Activated T-cell treated with anti-CD3 and anti-CD28 coated beads for 1 hour (primary cell): ENCODE measurements at places on chromosomes 1 and 21.

- peak; percentile 64 for DNase-seq
These were observed 51.2 kb upstream of the SYNC start for GRCh38 chr1:32753532-32754316.

DNA sequence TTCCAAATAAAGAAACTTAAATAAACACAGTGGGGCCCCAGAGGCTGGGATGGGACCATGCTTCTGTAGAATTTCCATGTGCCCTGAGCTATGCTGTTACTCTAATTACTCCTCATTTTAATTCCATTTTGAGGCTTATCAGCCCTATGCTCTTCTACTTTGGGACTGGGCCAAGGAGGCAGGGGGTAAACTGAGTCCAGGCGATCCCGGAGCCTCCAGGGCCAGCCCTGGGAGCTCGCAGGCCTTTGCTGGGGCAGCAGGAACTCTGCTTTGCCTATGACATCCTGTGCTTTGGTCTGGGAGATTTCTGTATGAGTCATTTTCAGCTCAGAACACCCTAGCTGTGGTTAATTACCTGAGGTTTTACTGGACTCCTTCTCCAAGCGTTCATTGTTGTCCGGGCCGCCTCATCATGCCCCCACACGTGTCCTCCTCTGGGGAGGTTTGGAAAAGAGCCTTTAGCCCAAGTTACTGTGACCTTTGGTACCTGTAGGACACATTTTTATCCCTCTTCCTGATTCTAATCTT lies 95.7 kb downstream of the RHOU start:
- no peak for DNase-seq

- no peak for DNase-seq
These were observed 217.6 kb downstream of the SDCCAG8 start for GRCh38 chr1:243473227-243474135.

DNA sequence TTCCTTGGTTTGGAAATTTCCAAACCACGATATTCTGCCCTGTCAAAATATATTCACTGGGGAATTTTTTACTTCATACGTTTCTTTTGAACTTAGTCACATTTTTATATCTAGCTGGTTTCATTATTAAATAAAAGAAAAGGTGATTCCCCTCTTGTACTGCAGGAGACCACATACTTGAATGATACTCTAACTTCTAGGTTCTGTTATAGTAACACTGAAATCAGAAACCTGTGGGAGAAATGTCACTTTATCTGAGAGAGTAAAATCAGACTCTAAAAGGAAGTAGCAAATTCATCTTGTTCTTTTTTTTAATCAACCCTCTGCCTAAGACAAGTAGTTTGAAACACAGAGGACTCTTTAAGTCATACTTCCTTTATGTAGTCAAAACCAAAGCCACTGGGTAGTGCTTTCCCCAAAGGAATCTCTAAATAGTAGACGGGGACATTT lies 34.4 kb downstream of the MRPL39 start:
- no peak for DNase-seq

DNA sequence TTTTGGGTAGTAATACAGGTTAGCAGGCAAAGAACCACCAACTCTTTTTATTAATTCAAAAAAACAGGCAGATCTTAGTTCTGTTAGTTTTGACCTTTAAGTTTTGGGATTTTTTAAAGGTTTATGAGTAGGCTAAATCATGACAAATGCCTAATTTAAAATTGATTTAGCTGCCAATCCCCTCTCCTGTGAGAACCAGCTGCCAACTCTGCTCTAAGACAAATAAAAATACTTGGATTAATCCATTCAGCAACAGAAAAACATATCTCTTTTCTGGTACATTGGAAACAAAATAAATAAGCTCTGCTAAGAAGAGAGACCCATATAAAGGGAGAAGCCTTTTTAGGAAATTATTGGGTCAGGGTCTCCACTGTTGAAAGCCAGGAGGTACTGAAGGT lies 160.8 kb downstream of the NTMT2 start:
- no peak for DNase-seq

- peak; percentile 53 for DNase-seq
These were observed 495 bp upstream of the NTRK1 start for GRCh38 chr1:156860113-156860627.

- peak; percentile 17 for DNase-seq
These were observed 479 bp downstream of the SELENOF start for GRCh38 chr1:86913399-86913895.

DNA sequence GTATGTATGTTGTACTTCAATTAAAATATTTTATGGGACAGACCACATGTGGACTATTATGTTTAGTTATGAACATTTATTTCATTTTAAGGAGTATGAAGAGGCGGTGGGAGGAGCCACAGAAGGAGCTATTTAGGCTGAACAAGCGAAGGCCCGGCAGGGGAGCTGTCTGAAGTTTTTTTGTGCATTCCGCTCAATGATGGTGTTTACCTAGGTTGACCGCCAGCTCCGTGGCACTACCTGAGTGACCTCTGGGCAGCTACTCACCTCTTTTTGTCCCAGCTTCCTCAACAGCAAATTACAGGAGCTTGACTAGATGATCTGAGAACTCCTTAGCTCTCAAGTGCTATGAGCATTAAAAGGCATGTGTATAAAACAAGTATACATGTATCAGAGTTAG lies 32.7 kb upstream of the C1orf198 start:
- no peak for DNase-seq

GRCh38 chr1:29282924-29283803 lies 46.8 kb downstream of the PTPRU start:
- no peak for DNase-seq

DNA sequence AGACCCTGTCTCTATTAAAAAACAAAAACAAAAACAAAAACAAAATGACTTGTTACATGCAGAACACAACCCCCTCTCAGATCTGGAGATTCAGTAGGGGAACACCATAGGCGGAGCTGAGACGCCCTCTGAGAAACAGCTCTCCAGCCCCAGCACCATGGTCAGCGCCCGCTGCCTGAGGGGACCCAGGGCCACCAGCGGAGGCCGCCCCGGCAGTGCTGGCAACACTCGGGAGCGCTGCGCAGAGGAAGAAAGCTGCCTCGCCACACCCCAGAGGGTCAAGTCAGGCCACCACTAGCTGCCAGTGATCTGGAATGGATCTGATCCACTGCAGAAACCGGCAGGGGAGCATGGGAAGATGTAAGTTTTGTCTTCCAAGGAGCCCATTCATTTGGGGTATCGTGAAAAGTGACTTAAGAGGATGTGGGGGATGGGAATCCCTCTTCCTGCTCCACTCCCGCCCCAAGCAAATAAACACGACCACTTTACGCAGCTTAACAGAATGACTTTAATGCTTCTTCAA lies 3.1 kb downstream of the ACTA1 start:
- peak; percentile 30 for DNase-seq

DNA sequence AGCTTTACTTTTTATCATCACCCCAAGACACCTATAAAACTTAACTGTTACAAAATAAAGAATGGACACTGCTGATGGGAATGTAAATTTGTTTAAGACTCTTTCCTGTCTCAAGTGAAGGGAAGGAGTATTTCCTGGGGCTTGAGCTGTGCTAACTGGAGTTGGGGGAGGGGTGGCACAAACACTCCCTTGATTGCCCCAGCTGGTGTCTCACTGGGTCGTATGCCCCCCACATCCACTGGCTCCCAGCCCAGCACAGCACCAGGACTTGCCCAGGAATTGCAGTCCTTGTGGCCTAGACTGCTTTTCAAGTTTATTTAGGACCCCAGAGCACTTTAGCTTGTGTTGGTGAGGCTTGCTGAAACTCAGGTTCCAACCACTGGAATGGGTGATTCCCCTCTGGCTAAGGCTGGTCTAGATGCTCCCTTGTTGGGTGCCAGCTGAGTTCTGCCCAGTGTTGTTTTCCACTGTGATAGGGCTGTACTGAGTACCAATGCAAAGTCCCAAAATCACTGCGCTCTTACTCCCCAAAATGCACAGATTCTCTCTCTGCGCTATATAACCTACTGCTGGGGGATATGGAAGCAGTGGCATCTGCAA lies 49.1 kb upstream of the DR1 start:
- no peak for DNase-seq

- no peak for DNase-seq
These were observed 18.0 kb upstream of the TMEM52 start for GRCh38 chr1:1937061-1937460.

GRCh38 chr1:54557671-54558355 lies 9.8 kb downstream of the ACOT11 start:
- DNase-seq, result no peak

DNA sequence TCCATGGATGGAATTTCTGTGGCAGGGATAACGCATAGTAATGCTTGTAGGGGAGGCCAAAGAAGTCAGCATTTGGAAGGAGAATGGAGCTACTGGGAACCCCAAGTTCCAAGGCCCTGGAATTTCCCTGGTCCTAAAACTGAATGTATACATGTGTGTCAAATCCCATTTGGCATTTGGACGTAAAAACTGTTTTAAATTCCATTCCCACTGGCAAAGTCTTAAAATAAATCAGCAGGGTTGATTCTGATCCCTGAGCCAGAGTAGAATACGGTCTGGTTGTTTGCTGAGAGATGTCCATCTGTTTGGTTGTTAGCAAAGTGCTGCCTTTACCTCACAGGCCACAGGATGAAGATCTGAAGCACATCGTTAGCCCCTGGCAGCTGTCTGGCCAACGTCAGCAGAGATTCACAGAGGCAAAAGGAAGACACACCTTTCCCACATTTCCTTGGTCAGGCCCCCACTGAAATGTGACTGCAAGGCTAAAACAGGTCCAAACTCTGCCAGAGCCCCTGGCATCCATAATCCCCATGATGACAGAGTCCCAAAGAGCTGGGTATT lies 62.2 kb downstream of the GORAB start:
- DNase-seq, result no peak

GRCh38 chr1:75423616-75424015 lies 187.3 kb downstream of the SLC44A5 start:
- DNase-seq, result no peak

- DNase-seq, result peak; percentile 34
These were observed 13.5 kb upstream of the ACBD6 start for GRCh38 chr1:180515857-180516388.

DNA sequence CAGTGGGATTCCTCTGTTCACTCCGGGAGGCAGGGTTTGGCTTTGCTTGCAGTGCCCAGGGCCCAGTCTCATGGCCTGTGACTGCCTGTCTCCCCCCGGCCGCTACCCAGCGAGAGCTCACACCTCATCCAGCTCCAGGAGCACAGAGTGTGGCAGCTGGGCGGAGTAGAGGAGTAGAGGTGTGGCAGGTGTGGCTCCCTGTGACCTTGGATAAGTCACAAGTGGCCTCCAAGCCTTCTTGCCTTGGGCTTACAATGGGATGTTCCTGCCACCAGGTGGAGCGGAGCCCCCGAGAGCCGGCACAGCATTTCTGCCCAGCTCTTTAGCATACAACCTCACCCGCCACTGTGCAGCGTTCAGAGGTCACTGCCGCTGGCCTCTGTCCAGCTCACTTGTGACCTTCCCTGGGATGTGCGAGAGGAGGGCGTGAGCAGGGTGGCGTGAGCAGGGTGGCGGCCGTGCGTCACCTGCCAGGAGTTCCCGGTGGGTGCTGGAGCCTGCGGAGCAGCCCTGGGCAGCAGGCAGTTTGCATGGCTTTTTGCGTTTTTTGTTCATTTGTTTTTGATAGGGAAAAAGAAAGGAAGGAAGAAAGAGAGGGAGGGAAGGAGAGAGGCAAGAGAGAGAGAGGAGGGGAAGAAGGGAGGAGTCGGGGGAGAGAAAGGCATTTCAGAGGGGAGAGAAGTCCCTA lies 42.4 kb downstream of the CRYAA start:
- no peak for DNase-seq

DNA sequence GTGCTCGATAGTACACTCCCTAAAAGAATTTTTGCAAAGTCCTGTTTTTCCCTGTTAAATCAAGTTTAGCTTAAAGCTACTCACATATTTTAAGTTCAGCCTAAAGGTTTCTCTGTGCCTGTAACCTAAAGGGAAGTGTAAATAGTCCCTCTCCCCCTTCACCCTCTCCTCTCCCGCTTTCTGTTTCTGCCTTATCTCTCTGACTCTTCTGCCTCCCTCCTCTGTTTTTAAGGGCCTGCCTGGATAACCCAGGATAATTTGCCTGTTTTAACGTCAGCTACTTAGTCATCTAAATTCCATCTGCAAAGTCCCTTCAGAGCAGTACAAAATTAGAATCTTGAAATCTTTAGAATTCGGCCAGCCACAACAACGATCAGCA lies 92.6 kb downstream of the NID1 start:
- no peak for DNase-seq

DNA sequence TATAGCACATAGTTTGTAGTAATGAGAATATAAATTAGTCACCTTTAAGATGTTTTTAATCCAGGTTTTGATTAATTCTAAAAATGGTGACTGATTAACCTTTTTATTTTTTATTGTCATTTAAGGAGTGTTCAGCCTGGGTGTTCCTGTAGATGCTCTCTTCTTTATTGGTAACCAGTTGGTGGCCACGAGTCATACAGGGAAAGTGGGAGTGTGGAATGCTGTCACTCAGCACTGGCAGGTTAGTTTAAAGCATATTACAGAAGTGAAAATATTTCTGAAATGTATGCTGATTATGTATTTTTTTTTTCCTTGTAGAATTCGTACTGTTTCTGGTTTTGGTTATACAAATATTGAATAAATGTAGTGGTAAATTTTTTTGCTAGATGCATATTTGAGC lies 28.1 kb downstream of the KCTD3 start:
- DNase-seq, result no peak
